Neural crest cell (in vitro differentiated cells): ENCODE measurements at places on chromosomes 16 and 17. TPM values are rescaled to one million over a fixed set of nuclear protein-coding genes. Genes with fewer than 3 reads are reported as not detected.
A peak's percentile ranks its signal among the peaks of the same experiment; 100 is the strongest.

TEKT5 gene
- total RNA-seq: 0.25 and 0.68 TPM in 2 replicates

SRCAP gene
- total RNA-seq: 94.5 and 100.0 TPM in 2 replicates

KCNH4 gene
- total RNA-seq: 0.05 and 0.14 TPM in 2 replicates

MYL4 gene
- not detected in 2 replicates for total RNA-seq

ABAT gene
- 35.2 and 36.5 TPM in 2 replicates for total RNA-seq

MT1G gene
- not detected in 2 replicates for total RNA-seq

RDM1 gene
- 5.0 and 5.7 TPM in 2 replicates for total RNA-seq

IL17C gene
- 0.23 TPM in 1 of 2 replicates, not detected in the other for total RNA-seq

ARHGAP23 gene
- total RNA-seq: 25.7 and 30.0 TPM in 2 replicates

SEC14L5 gene
- total RNA-seq: 0.68 and 0.98 TPM in 2 replicates

DNA sequence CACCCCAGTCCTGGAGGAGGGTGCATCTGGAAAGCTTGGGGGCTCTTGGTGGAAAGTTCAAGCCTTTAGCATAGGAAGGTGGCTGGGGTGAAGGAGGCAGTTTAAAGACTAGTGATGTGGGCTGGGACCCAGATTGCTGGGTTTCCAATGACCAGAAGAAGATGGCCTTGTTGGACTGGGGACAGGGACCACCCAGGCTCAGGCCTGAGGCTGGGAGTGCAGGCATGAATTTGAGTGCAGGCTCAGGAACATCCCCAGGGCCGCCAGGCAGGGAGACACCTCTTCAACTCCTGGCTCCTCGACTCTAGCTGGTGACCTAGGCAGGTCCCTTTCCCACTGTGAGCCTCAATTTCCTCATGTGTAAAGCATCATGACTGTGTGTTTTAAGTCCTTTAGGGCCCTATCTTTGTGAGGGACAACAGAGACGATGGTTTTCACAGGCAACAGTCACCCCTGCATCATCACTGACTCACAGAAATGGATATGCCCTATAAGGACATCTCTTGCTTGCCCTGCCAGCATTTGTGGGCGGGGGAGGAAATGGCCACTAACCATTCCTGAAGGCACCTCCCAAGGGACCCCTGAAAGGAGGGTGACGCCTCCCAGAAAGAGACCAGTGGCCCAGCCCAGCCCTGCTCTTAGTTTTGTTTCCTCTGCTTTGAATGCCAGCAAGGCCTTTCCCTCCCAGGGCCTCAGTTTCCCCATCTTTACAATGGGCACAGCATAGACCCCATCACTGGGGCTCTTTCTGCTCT lies 11.1 kb downstream of the NLRC5 start:
- DNase-seq: no peak

DNA sequence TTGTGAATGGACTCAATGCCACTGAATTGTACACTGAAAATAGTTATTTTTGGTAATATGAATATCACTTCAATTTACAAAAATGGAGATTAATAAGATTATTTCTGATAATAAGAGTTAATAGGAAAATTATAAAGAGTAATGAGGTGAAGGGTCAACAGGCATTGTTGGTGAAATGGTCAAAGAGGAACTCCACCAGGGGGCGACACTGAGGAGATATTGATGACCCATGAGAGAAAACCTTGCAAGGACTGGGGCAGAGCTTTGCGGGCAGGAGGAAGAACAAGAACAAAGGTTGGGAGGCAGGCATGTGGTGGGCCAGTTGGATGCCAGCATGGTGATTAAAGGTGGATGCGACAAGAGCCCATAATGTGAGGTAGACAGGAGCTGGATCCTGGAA lies 74.0 kb upstream of the XYLT1 start:
- peak; percentile 5 for DNase-seq

GRCh38 chr17:43051969-43052368 lies 26.9 kb downstream of the RND2 start:
- no peak for DNase-seq

- DNase-seq: peak; percentile 2
These were observed 9.2 kb upstream of the TVP23A start for GRCh38 chr16:10827691-10828341.

DNA sequence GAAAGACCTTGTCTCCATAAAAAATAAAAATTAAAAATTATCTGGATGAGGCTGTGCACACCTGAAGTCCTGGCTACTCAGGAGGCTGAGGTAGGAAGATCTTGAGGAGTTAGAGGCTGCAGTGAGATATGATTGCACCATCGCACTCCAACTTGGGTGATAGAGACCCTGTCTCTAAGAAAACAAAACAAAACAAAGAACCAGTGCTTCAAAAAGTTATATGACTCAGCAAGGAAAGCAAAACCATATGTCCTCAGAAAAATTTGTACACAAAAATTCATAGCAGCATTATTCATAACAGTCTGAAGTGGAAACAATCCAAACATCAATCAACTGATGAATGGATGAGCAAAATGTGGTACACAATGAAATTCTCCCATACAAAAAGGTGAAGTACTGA lies 48.9 kb downstream of the SLFN5 start:
- no peak for DNase-seq

GRCh38 chr17:40328386-40328766 lies 19.4 kb downstream of the RARA start:
- no peak for DNase-seq

- DNase-seq: no peak
These were observed 18.7 kb upstream of the ADORA2B start for GRCh38 chr17:15926039-15926740.

GRCh38 chr17:29292992-29293889 lies 707 bp downstream of the NUFIP2 start:
- DNase-seq: peak; percentile 58

- no peak for DNase-seq
These were observed 24.1 kb downstream of the BAHCC1 start for GRCh38 chr17:81419319-81419885.

DNA sequence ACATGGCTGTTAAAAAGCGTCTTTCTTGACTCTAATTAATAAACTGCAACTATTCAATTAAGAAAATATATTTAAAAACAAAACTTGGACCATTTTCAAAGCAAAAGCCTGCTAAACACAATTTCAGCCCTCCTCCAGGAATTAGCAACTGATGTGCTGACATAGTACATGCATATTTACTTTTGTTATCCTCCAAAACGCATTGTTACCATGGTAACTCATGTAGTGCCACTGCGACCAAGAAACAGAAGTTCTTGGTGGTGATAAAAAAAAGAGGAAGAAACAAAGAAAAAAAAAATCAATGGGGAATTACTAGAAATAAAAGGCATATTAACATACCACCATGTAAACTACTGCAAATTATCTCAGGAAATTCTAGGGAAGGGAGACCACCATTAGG lies 793.4 kb upstream of the CDH8 start:
- no peak for DNase-seq

DNA sequence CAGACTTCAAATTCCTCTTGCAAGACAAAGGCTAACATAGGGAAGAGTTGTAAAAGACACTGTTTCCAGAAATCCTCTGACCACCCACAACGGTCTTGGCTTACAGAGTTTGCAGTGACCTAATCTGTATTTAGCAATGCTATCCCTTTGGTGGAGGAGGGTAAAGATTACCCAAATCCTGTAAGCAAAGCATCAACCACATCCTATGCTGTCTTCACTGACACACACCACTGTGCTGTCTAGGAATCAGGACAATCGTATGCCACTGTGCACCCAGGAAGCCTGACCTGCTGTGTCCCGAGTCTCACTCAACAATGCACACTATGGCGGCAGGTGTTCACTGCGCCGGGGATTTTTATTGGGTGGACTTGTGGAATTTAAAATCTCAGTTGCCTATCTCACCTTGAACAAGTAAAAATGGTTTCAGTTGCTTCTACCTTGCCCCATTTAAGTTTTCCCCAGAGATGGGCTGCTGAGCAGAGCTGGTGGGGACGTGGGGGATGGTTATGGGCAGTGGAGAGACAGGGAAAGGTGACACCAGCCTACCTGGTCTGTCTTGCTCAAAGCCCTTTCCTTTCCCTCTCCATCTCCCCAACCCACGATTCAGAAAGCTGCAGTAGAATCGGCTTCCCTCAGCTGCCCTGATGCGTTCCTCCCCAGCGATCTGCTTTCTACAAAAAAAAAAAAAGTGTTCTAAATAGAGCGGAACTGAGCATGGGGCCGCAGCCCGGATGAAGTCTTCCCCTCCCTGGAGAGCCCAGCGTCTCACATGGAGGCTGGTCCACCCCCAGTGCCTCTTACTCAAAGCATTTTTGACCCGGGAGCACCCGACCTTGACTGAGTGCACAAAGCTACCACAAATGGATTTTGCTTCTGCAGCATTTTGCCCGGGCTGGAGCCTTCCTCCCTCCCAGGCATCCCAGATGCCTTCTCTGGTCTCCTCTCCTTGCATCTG lies 271.5 kb downstream of the SOX9 start:
- DNase-seq: no peak

- no peak for DNase-seq
These were observed 62.3 kb downstream of the VPS53 start for GRCh38 chr17:652314-652713.

GRCh38 chr17:73814075-73814474 lies 169.8 kb upstream of the SDK2 start:
- DNase-seq: no peak

GRCh38 chr16:7772722-7773121 lies 440.1 kb downstream of the RBFOX1 start:
- no peak for DNase-seq

- no peak for DNase-seq
These were observed 43.1 kb upstream of the MYH10 start for GRCh38 chr17:8673612-8674011.

- DNase-seq: no peak
These were observed 29.4 kb downstream of the KATNIP start for GRCh38 chr16:27579087-27579980.

DNA sequence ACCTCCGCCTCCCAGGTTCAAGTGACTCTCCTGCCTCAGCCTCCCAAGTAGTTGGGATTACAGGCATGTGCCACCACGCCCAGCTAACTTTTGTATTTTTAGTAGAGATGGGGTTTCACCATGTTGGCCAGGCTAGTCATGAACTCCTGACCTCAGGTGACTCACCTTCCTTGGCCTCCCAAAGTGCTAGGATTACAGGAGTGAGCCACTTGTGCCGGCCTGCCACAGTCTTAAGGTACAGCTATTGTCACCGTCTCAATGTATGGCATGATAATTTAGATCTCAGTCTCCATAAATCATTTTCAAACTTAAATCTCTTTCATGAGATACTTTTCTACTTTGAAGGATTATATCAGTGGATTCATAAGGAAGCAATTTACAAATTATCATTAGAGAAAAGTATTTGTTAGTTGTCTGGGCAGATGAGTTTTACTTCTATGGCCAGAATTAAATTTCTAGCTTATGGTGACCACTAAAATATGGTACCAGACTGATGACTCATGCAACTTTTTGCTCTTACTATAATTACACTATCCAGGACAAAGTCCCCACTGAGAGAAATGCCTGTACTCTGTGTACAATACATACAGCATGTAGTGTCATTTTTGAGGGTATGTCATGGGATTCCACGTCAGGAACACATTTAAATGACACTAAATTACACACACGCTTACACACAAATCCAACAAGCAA lies 1230.3 kb upstream of the GOT2 start:
- DNase-seq: no peak

- DNase-seq: no peak
These were observed 51.0 kb upstream of the WSB1 start for GRCh38 chr17:27242951-27243350.

DNA sequence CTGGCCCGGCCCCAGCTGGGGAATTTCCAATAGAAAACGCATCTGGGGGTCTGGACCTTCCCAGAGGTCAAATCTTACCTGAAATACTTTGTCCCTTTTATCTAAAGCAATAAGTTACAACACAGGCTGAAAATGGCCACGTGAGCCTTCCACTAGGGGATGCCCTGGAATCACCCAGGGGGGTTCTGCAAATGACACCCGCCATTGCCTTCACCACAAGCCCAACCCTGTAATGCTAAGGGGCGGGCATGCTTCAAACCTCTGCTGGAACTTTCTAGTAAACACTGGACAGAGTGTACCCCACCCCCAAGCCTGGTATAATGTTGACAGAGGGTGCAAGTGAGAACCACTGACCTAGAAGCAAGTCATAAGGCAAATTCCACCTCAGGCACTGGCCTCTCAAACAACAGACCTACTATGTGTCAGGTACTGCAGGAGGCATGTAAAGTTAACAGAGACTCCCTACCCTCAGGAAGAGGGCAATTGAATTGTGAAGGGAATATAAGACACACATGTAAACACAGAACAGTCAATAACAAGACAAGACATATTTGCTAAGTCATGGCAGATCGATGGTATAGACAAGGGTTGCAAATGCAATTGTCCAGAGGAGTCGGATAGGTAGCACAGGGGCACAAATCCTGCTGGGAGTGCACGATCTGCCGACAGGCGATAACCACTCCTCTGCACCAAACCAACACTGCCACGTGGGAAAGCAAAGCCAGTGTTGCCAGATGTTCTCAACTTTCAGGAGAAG lies 59.0 kb downstream of the ARHGAP17 start:
- no peak for DNase-seq

DNA sequence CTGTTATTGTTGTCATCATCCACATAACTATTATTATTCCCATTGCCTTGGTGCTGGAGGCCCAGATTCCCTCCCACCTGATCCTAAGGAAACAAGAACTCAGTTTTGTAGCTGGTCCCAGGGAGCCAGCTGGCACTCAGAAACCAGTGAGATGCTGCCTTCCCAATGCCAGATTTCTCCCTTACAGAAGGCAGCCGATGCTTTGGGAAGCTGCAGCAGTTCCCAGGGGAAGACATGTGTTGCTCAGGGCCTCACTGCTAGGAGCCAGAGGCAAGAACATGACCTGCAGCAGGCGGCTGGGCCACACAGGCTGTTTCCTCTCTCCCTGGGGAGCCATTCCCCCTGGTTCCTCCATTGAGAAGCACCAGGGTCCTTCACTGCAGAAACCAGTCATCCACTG lies 59.9 kb upstream of the GRIN2A start:
- DNase-seq: no peak
